ENCODE measurements at places on chromosomes 11 and 22.

DNA sequence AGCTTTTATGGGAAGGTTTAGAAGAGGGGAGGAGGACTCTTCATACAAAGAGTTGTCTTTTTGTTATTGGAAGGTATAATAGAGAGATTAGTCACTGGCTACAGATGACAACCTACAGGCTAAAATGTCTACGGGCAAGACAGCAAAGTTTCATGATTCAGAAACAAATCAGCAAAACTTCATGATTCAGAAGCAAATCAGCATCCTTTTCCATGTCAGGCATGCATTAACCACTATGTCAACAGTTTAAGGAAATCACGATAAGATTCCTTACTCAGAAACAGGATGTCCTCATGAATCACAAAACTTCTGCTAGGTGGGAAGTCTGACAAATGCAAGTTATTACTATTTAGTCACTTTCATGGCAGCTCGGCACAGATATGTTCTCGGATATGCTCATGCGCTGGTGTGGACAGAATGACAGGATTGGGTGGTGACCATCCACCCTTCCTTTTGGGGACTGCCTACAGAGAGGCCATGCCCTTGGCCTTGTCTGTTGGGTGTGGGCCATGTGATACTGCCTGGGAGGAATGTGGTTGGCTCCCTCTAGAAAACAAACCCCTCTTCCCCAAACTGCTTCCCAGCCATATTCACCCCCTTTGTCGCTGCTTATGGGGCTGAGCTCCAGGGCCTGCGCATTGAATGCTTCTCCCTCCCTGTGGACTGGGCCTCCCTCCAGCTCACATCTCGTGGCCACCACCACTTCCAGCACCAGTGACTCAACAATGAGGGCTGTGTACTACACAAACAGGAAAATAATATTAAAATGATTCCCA, 10.1 kb downstream of the C11orf91 start:
- no peak overlapping the region for H3K27ac ChIP-seq
- DNase-seq = no peak
- no peaks in the 10 kb centered on the region for H3K36me3 ChIP-seq
- H3K4me1 ChIP-seq = no peaks in the 10 kb centered on the region
- no peak overlapping the region for H3K4me3 ChIP-seq

GRCh38 chr11:395866-396265, 1.9 kb downstream of the PKP3 start:
- peaks cover 14% of the 10 kb centered on the region for H3K4me1 ChIP-seq
- no peak overlapping the region for H3K4me3 ChIP-seq
- H3K36me3 ChIP-seq = no peaks in the 10 kb centered on the region
- H3K27me3 ChIP-seq = no peaks in the 10 kb centered on the region
- DNase-seq = no peak
- no peak overlapping the region for H3K27ac ChIP-seq

DNA sequence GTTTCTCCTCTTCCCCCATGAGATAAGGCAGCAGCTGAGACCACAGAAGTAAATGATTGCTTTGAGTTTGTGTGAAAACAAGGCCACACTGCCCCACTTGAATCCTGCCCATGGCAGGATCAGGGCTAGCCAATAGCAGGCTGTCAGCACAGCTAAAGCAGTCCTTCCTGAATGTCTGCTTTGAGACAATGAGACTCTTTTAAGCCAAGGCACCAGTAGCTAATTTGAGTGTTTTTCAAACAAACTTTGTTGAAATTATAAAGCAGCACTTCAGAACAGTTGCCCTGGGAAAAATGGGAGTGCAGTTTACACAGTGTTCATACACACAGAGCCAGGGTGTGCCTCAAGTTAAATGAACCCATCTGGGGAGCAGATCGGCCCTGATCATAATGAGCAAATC, 103.5 kb upstream of the OR5AK2 start:
- H3K4me1 ChIP-seq = no peaks in the 10 kb centered on the region
- DNase-seq = no peak
- no peak overlapping the region for H3K27ac ChIP-seq

GRCh38 chr22:35917651-35918050, 111.0 kb downstream of the RBFOX2 start:
- peaks cover 6% of the 10 kb centered on the region for H3K27me3 ChIP-seq
- H3K36me3 ChIP-seq = no peaks in the 10 kb centered on the region
- H3K4me3 ChIP-seq = no peak overlapping the region
- no peaks in the 10 kb centered on the region for H3K4me1 ChIP-seq
- no peak overlapping the region for H3K27ac ChIP-seq
- DNase-seq = no peak
